ENCODE measurements at places on chromosomes 5 and 9.

DNA sequence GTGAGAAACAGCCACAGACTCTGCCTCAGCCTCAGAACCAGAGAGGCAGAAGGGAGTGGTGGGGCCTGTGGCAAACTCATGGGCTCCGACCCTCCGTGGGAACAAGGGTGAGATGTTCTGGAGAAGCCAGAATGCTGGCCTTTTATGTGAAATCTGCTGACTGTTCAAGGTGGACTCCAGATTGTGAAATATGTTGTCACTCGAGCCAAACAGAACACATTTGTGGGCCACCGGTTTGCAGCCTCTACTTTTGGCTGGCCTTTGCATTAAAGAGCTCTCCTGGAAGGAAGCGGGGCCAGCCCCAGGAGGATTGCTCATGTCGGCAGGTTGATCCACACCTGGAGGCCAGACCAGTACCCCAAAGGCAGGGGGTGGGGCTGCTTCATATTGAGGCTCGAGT, 62.4 kb downstream of the ERGIC1 start:
- no peak for DNase-seq

DNA sequence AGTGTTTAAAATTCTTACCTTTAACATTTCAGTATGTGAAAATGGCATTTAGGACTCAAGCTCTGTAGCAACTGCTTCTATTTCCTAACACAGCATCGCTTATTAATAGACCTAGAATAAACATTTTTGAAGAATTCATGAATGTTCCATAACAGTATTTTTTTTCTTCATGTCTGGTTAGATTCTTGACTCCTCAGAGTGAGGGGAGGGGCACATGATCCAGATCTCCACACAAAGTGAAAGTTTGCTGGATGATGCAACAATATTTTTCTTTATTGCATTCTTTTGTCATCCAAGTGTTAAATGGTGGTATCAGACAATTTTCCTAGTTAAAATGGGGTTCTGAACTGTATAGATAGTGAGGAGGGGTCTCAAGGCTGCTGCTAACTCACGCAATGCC, 130.8 kb upstream of the MAN2A1 start:
- DNase-seq = peak; percentile 16

DNA sequence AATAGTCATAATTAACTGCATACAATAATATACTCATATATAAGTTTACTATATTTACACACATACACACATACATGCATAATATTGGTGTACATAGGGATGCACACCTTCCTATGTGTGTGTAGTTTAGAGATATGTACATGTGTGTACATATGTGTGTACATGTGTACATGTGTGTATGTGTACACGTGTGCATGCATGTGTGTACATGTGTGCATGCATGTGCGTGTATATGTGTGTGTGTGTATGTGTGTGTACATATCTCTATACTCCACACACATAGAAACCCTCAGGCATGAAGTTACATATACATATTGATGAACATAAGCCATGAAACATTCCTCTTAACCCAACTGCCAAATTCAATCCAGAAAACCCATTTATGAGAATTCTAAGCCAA, 547.8 kb downstream of the TLR4 start:
- DNase-seq = no peak

DNA sequence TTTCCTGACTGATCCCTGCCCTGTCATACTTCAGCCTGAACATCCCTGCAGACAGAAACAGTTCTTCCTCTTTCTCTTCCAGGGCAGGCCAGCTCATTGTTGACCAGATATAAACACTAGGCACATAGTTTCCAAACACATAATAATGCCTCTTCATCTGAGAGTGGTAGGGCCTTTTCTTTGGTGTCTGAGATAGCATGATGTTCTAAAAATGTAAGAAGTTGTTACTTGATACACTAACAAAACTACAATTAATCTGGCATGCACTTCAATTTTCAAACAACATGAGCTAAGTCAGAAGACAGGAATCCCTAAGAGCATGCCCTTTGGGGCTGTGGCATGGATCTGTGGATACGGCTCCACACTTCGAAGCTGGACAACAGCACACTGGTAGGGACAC, 246.6 kb downstream of the SPOCK1 start:
- DNase-seq = peak; percentile 22

DNA sequence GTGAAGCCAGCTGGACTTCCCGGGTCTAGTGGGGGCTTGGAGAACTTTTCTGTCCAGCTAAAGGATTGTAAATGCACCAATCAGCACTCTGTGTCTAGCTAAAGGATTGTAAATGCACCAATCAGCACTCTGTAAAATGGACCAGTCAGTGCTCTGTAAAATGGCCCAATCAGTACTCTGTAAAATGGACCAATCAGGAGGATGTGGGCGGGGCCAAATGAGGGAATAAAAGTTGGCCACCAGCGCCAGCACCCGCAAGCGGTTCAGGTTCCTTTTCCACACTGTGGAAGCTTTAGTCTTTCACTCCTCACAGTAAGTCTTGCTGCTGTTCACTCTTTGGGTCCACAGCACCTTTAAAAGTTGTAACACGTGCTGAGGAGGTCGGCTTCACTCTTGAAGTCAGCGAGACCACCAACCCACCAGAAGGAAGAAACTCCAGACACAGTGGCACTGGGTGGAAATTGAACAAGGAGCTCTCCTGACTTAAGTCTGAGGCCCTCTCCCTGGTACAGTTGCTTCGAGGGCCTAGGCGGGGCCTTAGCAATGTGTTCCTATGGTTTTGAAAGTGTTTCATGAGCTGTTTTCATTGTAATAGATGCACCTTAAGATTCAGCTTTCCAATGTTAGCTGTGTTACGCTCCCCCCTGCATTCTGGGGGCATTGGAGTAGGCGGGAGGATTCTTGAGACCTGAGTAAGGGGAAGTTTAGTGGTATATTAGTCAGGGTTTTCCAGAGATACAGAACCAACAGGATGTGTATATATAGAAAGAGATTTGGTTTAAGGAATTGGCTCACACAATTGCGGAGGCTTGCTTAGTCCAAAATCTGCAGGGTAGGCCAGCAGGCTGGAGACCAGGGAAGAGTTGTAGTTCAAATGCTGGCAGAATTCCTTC, 21.5 kb upstream of the MYO10 start:
- DNase-seq = peak; percentile 95
